Occipital lobe (tissue), 3 donors: ENCODE measurements at places on chromosomes 16 and 17.
A peak's percentile ranks its signal among the peaks of the same experiment; 100 is the strongest.

- DNase-seq, result peak; percentile 29
Observed at GRCh38 chr16:12455287-12455798, 348.3 kb downstream of the CPPED1 start.

GRCh38 chr17:80097844-80098691, 3.3 kb upstream of the GAA start:
- no peak for DNase-seq

GRCh38 chr16:3189869-3190268, 1.9 kb downstream of the OR1F1 start:
- no peak for DNase-seq

GRCh38 chr16:11679250-11679649, 11.0 kb downstream of the SNN start:
- DNase-seq, result peak; percentile 55

- no peak for DNase-seq
Observed at GRCh38 chr16:389352-389751, 7.6 kb upstream of the PGAP6 start.

GRCh38 chr16:73233846-73234424, 186.0 kb upstream of the ZFHX3 start:
- no peak for DNase-seq

GRCh38 chr16:81567987-81568748, 123.6 kb downstream of the CMIP start:
- peak; percentile 21 for DNase-seq

- no peak for DNase-seq
Observed at GRCh38 chr17:43570518-43570928, 24.4 kb upstream of the ETV4 start.

GRCh38 chr17:41618341-41619035, 5.9 kb downstream of the KRT17 start:
- no peak for DNase-seq

- DNase-seq, result no peak
Observed at GRCh38 chr17:12591021-12591735, 74.5 kb upstream of the MYOCD start.

DNA sequence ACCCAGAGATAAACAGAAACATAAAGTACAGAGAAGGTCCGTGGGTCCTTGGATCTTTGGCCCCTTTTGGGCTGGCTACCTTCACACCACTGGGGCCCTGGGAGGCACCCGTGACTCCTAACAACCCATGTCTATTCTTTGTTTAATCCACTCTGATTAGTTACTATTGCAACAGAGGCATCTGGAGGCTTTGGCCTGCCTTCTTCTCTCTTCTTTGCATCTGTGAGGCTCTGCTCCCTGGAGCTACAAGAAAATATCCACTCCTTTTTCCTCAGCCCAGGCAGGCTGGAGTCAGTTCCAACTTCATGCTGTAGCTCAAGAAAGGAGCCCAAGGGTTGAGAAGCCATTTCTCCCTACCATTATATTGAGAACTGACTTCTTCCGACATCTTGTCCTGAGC, 9.5 kb upstream of the CMIP start:
- DNase-seq, result no peak

GRCh38 chr16:29747947-29748759, 2.4 kb upstream of the C16orf54 start:
- no peak for DNase-seq

- DNase-seq, result no peak
Observed at GRCh38 chr16:58435779-58436178, 43.5 kb downstream of the GINS3 start.

DNA sequence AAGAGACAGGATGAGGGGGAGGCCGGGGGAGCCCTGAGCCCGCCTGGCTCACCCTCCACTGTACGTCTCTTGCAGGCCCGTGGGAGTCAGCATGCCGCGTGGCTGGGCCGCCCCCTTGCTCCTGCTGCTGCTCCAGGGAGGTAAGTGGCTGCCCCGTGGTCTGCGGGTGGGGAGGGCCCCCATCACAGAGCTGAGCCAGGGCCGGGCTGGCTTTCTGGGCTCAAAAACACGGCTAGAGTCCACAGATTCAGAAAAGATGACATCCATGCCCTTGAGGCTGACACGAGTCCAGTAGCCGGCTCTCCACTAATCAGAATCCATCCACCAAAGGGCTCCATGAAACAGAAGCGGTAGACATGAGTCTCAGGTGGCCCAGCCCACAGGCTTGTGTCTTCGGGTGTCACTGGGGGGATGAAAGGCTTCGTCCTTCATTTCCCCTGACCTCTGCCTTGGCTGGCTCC, 28.0 kb downstream of the IL21R start:
- no peak for DNase-seq

GRCh38 chr17:79695293-79695790, 35.4 kb upstream of the ENPP7 start:
- DNase-seq, result no peak

DNA sequence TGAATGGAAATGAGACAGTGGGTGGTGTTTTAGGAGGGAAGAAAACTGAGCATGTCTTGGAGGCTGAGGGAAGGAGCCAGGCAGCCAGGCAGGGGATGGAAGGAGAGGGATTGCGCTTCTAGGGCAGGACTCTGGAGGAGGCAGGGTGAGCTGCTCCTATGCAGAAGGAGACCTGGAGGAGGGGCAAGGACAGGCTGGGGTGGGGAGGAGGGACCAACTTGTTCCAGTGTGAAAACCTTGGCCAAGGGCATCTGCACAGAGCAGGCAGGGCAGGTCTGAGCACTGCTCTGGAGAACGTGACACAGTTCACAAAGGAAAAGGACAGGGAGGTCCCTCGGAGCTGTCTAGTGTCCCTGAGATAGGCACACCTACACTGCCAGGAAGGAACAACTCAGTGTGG, 5.5 kb downstream of the GALK1 start:
- no peak for DNase-seq

DNA sequence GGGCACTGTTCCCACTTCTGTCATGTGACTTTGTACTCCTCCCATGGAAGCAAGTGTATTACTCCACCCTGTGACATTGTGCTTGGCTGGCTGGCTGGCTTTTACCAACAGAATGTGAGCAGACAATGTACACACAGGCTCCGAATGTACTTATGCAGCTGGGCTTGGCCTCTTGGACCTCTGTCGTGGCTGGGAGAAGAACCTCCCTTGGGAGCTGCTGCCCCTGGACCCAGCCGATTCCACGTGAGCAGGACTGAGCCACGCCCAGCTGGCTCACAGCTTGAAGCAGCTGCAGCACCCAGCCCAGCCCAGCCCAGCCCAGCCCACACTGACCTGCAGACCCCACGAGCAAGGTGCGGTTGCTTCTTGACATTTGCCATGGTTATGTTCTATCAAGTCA, 177.5 kb downstream of the RBFOX3 start:
- DNase-seq, result no peak

DNA sequence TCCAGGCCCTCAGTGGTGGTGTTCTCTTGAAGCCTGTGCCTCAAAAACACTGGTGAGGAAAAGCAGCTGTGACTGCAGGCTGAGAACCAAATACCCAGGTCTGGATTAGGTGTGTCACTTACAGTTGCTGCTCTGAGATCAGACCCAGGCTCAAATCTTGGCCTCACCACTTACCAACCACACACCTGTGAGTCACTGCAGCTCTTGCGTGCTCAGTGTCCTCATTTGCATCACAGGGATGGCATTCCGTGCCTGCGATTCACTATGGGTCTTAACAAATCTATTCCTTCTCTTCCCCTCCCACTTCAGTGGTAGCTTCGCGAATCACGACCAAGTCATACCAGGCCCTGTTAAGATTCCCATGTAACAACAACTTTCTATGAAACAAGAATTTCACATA, 233.4 kb upstream of the HSBP1 start:
- DNase-seq, result no peak

GRCh38 chr17:65268832-65269231, 131.7 kb downstream of the RGS9 start:
- DNase-seq, result no peak

DNA sequence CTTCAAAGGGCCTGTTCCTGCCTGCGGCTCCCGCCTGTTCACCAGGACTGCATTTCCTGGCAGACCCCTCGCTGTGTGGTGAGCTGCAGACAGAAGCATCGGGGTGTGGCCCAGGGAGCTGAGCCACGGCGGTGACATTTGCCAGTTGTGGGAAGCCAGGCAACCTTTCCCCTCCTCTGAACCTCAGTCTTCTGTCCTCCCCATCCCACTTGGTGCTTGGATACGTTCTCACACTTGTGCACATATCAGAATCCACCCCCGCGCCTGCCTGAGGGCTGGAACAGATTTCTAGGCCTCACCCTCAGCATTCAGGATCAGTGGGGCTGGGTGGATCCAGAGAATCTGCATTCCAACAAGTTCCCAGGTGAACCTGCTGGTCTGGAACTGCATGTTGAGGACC, 63.5 kb downstream of the CRISPLD2 start:
- no peak for DNase-seq

- DNase-seq, result no peak
Observed at GRCh38 chr17:69723741-69724140, 309.2 kb downstream of the MAP2K6 start.

DNA sequence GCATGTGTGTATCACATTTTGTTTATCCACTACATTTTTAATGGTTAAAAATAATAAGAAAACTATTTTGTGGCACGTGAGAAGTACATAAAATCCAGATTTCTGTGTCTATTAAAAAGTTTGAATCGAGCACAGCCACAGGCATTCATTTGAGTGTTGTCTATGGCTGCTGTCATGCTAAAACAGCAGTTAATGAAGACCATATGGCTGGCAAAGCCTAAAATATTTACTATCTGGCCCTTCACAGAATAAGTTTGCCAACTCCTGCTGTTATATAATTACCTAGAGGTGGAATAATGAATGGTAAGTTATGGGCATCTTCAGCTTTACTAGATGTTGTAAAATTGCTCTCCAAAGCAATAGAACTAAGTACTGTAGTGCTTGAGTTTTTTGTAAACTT, 30.5 kb downstream of the TMEM98 start:
- no peak for DNase-seq

DNA sequence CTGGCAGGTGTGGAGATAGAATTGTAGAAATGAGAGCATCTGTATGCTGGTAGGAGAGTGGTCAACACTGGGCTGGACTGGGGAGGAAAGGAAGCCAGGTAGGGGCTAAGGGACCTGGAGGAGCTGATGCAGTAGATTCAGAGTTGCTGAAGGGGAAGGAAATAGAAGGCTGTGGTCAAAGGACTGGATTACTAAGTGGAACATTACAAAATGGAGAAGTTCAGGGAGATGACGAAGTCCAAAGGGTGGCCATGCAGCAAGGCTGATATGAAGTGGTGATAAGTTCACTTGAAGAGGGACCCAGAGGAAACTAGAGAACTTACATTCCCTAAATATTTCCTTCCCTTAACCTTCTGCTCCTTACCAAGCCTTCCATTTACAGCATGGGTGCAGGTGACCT, 8.6 kb upstream of the CCL2 start:
- DNase-seq, result no peak

- DNase-seq, result no peak
Observed at GRCh38 chr17:21475571-21475970, 99.4 kb downstream of the KCNJ12 start.

GRCh38 chr17:34852614-34853013, 108.6 kb downstream of the CCT6B start:
- no peak for DNase-seq

GRCh38 chr17:8753976-8754440, 4.3 kb downstream of the SPDYE4 start:
- DNase-seq, result no peak

DNA sequence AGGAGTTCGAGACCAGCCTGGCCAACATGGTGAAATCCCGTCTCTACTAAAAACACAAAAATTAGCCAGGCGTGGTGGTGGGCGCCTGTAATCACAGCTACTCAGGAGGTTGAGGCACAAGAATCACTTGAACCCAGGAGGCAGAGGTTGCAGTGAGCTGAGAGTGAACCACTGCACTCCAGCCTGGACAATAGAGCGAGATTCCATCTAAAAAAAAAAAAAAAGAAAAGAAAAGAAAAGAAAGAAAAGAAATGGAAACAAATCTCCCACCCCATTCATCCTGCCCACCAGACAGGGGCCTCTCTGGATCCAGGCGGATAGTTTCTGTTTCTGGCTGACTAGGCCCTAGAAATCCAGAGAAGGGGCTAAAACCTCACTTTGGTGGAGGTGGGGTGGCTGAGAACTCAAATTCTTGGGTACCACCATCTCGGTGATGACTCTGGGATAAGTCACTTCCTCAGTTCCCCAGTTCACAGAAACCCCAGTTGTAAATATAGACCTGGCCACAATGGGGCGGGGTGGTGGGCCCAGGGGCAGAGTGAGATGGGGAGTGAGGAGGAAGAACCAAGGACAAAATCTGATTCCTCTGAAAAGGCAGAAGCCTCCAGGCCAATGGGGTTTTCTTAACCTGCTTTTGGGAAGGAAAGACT, 22.2 kb downstream of the SOCS1 start:
- DNase-seq, result no peak

- peak; percentile 56 for DNase-seq
Observed at GRCh38 chr16:58022601-58023371, 2.8 kb upstream of the MMP15 start.

DNA sequence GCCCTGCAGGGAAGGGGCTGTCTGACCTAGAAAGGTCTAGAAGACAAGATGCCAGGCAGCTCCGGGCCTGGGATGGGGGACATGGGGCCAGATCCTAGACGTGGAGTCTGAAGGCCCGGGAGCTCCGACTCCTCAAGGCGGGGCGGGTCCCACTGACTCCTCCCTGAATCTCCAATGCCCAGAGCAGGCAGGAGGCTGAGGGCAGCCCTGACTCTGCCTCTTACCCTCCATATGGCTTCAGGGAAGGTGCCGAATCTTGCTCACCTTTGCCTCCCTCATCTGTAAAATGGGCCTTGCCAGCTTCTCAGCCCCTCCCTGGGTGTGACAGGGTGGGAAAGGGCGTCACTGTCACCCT, 14.8 kb downstream of the VASN start:
- no peak for DNase-seq

- no peak for DNase-seq
Observed at GRCh38 chr17:2925011-2925410, 128.8 kb downstream of the RAP1GAP2 start.

DNA sequence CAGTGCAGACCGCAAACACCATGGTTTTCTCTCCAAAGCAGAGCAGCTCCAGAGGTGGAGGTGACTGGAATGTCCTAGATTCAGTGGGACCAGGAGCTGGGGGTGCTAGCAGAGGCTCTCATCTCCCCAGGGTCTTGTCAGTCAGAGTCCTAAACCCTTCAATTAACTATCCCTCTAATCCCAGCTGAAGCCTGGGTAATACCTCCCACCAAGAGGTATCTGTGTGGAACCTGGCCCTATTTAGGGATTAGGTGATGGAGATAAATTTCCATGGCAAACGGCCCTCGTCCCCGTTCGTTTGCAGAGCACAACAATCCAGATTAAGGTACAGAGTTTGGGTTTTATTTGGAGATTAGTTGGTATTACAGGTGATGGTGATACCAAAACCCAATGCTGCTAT, 1.8 kb downstream of the SEBOX start:
- no peak for DNase-seq

DNA sequence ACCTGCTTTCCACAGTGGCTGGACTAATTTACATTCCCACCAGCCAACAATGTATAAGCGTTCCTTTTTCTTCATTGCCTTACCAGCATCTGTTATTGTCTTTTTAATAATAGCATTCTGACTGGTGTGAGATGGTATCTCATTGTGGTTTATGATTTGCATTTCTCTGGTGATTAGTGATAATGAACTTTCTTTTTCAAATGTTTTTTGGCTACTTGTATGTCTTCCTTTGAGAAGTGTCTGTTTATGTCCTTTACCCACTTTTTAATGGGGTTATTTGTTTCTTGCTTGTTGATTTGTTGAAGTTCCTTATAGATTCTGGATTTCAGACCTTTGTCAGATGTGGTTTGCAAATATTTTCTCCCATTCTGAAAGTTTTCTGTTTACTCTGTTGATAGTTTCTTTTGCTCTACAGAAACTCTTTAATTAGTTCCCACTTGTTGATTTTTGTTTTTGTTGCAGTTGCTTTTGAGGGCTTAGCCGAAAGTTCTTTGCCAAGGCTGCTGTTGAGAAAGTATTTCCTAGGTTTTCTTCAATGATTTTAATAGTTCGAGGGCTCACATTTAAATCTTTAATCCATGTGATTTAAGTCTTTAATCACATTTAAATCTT, 26.8 kb downstream of the ITGAM start:
- no peak for DNase-seq
